Activated CD4-positive, alpha-beta T cell treated with anti-CD3 and anti-CD28 coated beads for 48 hours (primary cell): ENCODE measurements at places on chromosomes 2 and 18.

DNA sequence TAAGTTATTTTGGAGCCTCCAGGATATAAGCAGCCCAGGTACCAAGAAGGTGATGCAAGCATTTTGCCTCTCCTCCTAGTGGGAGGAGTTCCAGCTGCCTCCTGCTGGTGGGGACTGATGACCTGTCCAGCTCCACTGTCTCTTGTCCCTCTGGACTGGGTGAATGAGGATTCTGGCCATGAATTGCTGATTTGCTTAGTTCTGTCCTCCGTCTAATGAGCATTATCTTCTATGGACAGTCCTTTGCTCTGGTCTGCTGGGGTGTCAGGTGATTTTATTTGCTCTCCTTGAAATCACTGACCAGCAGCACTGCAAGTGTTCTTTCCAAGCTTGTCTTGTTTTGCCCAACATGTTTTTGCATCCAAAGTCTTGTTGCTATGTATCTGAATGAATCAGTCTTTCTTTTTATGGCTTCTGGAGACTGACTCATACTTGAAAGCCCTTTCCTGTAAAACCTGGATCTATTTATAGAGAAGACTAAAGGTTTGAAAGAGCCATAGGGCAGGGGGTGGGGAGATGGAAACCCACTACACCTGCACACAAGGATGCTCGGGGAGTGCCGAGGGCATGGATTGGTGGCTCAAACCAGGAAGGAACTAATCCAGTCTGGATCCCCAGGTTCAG lies 40.5 kb upstream of the EFHD1 start:
- no peak for DNase-seq

GRCh38 chr18:35387152-35387571 lies 10.0 kb upstream of the ZNF396 start:
- DNase-seq: no peak

GRCh38 chr2:36389091-36389564 lies 33.5 kb downstream of the CRIM1 start:
- no peak for DNase-seq

- DNase-seq: no peak
Measured at GRCh38 chr2:235126768-235127167, 175.0 kb downstream of the SH3BP4 start.

DNA sequence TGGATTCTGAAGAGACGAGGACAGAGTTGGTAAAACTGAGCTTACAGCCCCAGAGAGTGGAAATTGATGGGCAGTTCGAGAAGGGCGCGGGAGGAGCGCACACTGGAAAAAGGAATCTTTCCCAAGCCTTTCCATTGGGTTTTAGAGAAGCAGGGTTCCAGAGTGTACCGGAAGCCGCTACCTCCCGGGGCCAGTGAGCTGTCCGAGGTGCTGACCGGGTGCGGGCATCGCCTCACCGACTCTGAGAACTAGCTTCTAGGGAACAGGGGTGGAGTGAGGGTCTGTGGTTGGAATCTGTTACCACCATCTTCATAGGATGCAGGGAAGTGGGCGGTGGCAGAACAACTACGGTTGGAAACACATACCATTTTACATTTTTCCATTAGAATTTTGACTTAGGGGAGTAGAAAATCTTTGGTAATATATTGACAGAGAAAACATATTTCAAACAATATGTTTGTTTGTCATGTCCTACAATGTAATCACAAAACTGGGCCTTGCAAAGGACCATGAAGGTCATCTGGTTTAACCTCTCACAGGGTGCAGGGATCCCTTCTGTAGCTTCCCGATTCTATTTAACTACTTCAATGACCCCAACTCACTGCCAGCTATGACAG lies 724 bp downstream of the NMS start:
- DNase-seq: peak; percentile 35

DNA sequence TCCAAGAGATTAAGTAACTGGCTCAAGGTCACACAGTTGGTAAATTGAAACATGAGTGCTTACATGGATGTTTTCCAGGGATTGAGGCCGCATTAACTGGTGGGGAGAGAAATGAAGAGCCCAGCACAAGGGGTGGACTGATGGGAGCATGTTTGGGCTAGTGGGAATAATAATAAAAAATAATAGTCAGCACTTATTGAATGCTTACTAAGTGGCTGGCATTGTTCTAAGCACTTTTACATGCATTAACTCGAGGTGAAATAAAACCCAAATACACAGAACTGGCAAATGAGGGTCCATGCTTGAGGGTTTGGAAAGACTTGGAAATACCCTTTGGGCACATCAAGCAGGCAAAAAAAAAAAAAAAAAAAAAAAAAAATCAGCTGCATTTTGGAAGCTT lies 34.0 kb upstream of the CDK5R2 start:
- DNase-seq: no peak

GRCh38 chr2:176553685-176554100 lies 284.5 kb downstream of the MTX2 start:
- DNase-seq: peak; percentile 49

DNA sequence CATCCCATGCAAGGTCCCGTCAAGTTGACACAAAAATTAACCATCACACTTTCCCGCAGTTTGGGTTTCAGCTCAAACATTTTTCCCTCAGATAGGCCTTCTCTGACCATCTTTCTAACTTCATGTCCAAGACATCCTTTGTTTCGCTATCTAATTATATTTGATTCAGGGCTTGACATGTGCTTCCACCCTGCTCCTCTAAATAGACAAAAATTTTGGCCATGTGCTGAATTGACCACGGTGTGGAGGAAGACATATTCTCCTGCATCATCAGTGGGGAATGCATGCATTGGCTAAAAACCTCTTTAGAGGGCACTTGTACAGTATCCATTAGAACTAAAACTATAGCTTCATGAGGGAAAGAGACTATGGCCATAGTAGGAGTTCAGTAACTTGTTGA lies 81.2 kb downstream of the PLCL1 start:
- DNase-seq: no peak

DNA sequence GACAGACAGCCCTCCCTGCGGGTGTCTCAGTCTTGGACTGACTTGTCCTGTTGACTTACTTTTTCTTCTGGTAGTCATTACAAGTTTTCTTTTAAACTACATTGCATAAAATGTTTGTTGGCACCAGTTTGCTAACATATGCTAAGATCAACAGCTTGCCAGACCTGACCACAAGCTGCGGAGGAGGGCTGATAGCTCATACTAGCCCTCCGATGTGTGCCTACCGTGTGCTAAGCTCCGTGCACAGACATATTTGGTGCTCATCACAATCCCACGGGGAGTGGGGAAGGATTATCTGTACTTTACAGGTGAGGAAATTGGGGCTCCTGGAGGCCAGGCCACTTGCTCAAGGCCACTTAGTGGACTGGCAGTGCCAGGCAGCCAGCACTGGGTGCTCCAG lies 72.8 kb upstream of the YPEL5 start:
- DNase-seq: no peak

DNA sequence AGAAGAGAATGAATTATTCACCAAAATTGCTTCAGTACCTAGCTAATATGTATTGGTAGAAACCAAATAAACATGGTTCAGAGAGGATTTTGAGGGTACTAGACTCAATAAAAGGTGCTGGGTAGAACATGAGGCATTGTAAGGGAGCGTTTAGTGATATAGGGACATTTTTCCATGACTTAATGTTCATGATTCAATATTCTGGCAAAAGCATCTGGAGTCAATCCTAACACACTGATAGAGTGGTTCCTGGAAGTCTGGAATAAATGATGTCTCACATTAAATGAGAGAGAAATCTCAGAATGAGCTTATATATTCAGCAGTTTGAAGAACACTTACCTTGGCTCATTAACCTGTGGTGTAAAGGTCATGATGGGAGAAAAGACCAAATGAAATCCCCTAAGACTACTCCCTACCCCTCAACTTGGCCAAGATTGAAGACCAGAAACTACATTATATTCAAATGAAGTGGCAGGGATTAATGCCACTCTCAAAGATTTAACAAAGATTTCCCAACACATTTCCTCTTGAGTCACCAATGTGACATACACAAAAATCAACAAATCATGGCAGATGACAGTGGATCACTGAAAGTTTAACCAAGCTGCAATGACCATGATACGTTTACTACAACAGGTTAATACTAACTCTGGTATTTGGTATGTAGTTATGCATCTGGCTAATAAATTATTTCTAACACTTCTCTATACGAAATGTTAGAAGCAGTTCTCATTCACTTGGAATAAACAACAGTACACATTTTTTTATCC lies 309.5 kb downstream of the SATB2 start:
- no peak for DNase-seq

DNA sequence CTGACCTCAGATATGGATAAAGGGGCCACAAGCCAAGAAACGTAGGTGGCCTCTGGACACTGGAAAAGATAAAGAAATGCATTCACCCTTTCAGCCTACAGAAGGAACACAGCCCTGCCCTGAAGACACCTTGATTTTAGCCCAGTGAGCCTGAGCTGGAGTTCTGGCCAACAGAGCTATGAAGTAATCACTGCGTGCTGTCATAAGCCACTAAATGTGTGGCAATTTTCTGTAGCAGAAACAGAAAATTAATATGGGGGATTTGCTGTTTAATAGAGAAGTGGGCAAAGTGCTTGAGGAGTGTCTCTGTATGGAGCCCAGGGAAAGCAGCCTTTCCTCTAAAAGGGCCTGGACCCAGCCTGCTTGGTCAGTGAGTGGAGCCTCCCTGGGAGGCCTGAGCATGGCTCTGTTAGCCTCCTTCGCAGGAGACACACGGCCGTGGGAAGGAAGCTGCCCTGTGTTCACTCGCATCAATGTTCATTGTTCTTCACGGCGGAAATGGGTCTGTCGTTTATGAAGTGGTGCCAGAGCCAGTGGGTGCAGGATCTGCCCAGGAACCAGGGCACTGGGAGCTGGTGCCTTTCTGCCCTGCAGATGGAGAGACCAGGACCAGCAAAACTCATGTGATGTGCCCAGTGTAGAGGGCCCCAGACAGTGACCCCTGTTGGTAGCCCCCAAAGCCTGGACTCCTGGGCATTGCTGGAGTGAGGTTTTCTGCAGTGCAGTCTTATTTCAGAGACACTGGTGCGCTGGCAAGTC lies 268.9 kb downstream of the NDUFA10 start:
- DNase-seq: no peak

DNA sequence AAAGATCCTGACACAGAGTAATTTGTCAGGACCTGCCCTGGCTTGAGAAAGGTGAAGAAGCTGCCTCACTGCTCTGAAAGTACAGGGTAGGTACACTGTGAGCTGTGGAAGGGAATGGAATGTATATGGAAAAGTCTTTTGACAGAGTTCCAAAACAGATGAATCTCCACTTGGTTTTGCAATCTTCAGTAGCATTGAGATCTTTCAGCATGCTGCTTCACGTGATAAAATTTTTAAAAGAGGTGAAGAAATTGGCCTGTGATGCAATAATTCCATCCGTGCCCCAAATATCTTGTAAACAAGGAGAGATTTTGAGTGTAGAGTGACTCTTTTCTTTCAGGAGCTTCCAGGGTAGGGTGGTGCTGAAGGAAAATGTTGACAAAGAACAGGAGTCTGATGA lies 123.1 kb downstream of the OSR1 start:
- no peak for DNase-seq

DNA sequence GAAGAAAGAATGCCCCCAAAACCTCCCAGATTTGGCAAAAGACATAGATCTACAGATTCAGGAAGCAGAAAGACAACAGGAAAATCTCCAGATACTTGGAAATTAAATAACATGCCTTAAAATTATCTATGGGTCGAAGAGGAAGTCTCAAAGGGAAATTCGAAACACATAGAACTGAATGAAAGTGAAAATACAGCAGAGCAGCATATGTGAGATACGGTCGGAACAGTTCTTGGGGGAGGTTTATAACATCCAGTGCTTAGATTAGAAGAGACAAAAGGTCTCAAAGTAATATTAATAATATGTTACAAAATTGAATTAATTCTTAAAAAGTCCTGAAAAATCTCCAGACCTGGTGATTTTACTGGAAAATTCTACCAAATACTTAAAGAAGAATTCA lies 14.3 kb downstream of the KCNG2 start:
- no peak for DNase-seq

DNA sequence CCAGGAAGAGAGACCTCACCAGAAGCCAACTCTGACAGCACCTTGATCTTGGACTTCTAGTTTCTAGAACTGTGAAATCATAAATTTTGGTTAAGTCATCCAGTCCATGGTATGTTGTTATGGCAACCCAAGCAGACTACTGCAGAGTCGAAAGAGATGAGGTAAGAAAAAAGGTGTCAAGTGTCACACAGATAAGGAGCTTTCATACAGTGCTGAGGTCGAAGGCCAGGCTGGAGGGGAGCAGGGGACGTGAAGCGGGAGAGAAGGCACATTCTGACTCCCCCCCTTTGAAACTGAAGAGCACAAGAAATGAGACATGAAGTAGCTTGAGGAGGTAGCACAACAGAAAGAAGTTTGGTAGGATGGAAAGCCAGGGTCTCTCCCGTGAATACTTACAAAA lies 110.4 kb downstream of the ALK start:
- DNase-seq: no peak

- no peak for DNase-seq
Measured at GRCh38 chr18:23883277-23883790, 131.2 kb upstream of the TTC39C start.

DNA sequence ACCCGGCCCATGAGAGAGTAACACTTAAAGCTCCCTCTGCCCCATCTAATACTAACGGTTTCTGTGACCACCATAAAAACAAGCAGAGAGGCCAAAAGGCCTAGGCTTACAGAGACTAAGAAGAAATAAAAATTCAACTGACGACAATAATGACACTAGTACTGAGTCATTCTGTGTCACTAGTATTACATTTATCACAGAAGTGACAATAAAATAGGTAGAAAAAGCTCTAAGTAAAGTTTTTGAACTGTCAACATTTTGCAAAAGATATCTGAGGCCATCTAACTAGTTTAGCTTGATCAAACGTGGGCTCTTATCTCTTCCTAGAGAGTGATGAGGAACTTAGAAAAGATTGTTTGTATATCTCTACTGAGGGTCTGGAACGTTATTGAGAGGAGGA lies 35.6 kb downstream of the AP1S3 start:
- DNase-seq: no peak

DNA sequence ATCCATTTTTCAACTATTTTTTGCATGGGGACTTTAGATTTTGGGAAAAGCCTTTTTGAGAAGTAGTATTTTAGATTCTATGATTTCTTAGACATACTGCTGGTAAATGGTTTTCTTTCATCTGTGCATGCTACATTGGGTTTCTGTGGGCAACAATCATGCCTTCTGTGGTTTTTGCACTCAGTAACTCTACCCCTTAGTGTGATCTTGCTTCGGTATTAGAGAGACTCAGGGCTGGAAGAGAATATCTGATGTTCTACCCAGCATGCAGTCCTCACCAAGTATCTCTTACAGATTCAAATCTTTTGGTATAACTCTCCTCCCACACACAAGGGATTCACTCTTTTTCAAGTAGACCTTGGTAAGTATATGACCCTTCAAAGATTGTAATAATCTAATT lies 183.0 kb downstream of the PMAIP1 start:
- DNase-seq: no peak

DNA sequence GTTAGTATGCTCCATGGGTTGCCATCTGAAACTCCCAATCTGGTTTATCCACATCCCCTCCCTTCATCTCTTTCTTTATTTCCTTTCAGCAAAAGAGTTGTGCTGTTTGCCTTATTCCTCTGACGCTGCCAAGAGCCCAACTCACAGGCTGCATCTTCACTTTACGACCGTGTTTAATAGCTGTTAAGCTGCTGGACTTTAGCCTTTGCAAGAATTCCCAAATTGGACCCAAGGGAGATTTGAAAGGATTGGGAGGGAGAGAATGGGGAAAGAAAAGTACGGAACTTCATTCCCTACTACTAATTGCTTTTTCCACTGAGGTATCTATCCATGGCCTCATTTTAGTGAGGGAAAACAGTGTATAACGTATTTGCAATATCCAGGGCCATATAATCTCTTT lies 263.4 kb upstream of the MEIS1 start:
- no peak for DNase-seq

- DNase-seq: no peak
Measured at GRCh38 chr2:196440413-196440812, 199.1 kb upstream of the CCDC150 start.

GRCh38 chr2:85920810-85921545 lies 32.2 kb upstream of the ST3GAL5 start:
- no peak for DNase-seq
